ENCODE measurements at places on chromosomes 7 and 10.

- DNase-seq: no peak
These were observed 717.2 kb downstream of the TNS3 start for GRCh38 chr7:46864716-46865115.

GRCh38 chr7:107212725-107213124 lies 43.9 kb downstream of the HBP1 start:
- DNase-seq: no peak

GRCh38 chr7:2517678-2518507 lies 1.7 kb upstream of the LFNG start:
- DNase-seq: no peak

- DNase-seq: no peak
These were observed 7.8 kb downstream of the GARIN1A start for GRCh38 chr7:128679920-128680319.

- peak; percentile 34 for DNase-seq
These were observed 24.5 kb upstream of the SVIL start for GRCh38 chr10:29658984-29659965.

DNA sequence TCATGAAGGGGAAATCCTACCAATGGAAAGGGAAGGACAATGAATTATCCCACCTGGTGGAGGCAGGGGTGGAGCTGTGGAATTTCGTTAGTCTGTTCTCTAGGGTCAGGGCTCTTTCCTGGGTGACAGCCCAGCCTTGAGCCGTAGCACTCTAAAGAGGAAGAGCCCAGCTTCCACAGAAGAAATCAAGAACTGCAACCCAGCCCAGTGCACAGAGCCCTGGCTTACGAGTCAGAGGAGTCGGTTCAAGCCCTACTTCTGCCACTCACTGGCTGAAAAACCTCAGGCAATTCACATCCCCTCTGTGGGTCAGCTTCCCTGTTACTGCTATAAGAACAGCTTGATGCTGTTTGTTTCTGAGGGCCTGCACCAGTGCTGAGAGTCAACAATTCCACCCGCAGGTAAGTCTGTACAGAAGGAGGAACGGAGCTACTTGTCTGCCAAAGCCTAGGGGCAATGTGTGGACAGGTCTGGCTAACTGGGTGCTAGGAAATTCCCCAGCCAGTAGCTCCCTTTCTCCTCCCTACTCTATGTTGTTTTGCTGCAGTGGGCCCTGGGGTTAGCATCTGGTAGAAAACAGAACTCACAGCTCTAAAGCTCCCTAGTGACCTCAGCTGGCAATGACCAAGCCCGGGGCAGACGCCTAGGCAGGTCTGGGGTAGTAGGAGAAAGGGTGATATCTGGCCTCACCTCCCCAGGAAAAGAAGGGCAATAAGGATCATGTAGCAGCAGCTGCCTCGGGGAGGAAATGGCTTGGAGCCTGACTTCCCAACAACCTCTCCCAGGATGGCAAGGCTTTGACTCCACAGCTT lies 3.3 kb downstream of the AVPI1 start:
- no peak for DNase-seq

DNA sequence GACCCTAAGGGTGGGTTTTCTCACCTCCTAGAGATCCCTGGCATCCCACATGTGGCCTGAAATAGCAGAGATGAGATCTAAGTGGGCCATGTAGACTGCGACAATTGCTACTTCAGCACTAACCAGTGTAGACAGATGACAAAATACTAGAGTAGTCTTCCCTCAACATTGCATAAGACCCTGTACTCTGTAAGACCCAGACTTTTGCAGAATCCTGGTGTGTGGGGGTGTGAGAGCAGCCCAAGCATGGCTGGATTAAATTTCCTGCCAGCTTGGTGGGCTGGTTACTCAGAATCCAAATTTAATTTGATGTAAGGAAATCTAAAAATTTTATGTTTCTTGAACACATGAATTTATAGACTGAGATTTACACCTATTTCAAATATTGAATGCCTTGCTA lies 88.3 kb downstream of the ZNF365 start:
- no peak for DNase-seq

- no peak for DNase-seq
These were observed 45.5 kb downstream of the MYOF start for GRCh38 chr10:93436591-93437085.

- DNase-seq: peak; percentile 77
These were observed 37.7 kb downstream of the AGAP3 start for GRCh38 chr7:151123822-151124464.

GRCh38 chr7:82443547-82444219 lies at the start of gene CACNA2D1:
Gene CACNA2D1, minus strand, starts transcription at chr7:82443777.
- no peak for DNase-seq

GRCh38 chr7:137601642-137602041 lies 245.1 kb downstream of the DGKI start:
- DNase-seq: no peak

DNA sequence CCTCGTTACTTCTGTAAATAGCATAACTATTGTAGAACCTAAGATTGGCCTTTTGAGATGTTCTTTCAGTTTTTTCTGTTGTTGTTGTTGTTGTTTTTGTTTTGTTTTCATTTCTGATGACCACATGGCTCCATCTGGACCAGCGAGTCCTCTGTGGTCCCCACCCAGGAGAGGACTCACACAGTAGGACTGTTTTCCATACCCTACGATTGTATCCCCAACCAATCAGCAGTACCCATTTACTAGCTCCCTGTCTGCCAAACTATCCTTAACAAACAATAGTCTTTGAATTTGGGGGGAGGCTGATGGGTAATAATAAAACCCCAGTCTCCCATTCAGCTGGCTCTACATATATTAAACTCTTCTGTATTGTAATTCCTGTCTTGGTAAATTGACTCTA lies 329.5 kb downstream of the SEMA3D start:
- DNase-seq: no peak

DNA sequence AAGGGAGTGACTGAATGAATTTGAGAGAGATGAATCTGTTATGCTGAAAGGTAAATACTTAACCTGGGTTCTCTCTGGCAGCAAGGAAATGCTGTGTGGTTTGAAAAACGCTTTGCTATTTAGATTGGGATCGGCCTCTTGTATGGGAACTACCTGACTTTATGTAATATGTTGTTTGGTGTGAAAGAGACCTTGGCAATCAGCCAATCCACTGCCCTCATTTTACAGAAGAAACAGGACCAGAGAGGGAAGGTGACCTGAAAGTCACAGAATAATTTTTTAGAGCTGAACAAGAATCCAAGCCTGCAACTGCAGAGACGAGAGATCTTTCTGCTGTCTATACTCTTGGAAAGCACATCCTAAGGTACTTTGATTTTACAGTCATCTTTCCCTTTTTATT lies 1.0 kb downstream of the BUD31 start:
- DNase-seq: no peak

DNA sequence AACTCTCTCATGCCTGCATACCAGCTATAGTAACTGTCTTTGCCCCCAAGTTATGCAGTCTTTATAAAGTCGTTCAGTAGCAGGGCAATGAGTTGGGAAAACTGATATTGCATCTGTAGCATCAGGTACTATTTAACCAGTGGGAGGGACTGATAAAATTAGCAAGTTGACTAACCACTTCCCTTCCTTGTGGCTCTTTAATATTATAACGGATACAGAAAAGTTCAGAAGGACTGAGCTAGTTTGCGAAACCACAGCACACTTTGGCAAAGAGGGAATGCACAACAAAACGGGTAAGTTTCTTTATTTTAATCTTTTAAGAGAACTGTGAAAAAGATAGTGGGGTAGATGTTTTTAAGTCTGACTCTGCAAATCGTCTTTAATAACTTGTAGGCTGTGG lies 205.3 kb upstream of the HDAC9 start:
- no peak for DNase-seq

DNA sequence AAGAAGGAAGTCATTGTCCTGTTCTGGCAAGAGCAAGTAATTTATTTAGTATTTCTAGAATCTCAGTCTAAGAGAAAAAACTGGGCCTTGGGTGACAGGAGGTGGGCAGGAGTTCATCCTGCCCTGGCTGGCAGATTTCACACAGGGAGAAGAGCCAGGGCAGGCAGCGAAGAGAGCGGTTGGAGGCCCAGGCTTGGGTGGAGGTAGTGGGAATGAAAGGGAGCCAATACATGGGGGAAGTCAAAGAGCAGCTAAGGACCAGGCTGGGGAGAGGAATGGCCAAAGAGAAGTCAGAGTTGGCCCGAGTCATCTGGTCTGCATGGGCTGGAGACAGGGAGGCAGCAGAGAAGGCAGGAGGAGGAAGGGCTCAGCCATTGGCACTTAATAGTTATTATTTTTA lies 51.4 kb downstream of the HECW1 start:
- DNase-seq: no peak

DNA sequence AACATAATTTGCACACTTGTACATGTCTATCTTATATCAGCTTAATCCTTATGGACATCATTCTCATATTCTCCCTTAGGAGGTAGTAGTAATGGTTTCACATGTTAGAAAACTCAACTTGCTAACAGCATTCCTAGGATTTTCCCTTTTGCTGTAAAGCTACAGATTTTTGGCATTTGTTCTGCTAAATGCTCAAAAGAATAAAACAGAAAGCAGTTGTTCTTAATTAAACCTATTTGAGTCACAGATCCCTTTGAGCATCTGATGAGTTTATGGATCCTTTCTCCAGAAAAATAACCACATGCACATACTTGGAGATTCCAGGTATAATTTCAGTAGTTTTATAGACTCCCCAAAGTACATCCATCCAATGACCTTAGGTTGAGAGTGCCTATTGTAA lies 122.9 kb upstream of the BET1 start:
- DNase-seq: no peak

DNA sequence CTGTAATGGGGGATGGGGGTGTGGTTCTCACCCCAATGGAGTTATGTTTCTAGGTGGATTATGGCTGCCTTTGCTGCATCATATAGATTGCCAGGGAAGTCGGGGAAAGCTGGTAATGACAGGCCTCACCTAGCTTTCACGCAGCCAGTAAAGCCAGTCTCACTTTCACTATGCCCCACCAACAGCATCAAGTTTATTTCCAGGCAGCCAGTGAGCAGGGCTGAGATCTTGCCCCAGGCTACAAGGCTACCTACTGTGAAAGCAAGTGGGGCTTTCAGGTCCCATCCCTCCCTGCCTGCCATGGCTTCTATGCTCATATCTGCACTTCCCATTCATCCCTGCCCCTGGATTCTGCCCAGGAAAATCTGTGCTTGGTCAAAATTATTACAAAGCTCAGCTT lies 61.7 kb upstream of the NXPH1 start:
- DNase-seq: no peak

DNA sequence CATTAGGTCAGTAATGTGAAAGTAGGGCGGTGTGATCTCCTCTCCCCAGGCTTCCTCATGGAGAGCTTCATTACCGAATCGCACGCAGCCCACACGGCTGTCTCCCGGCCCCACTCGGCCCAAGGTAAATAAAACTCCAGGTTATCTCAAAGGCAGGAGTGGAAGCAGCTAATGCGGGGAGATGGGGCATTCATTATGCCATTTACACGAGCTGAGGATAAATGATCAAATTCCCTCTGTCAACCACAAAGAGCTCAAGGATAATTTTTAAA lies 93.5 kb downstream of the ADARB2 start:
- no peak for DNase-seq

- peak; percentile 9 for DNase-seq
These were observed 160.8 kb downstream of the SPAG6 start for GRCh38 chr10:22505911-22506685.

DNA sequence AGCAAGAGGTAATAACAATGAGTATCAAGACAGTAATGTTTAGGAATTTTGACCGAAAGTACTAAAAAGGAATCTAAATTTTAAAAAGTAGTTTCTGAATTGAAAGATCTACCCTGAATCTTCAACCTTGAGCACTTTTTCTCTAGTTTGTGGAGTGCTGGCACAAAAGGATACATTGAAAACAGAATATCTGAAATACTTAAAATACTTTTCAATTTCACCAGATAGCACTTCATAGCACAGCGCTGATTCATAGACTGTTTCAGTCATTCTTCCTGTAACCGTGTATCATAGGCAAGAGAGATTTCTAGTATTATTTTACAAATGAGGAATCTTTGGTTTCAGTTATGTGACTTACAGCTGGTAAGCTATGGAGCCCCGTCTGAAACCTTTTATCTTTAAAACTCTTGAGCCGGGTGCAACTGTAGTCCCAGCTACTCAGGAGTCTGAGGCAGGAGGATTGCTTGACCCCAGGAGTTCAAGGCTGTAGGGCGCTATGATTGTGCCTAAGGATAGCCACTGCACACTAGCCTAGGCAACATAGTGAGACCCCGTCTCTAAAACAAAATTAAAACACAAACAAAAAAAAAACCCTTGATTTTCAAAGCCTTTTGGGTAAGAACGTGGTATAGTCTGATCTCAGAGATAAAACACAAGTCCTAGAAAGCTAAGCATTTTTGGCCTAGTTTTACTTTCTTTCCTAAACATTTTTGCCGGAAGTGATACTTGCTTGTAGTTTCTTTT lies 35.1 kb downstream of the FHIP2A start:
- no peak for DNase-seq

DNA sequence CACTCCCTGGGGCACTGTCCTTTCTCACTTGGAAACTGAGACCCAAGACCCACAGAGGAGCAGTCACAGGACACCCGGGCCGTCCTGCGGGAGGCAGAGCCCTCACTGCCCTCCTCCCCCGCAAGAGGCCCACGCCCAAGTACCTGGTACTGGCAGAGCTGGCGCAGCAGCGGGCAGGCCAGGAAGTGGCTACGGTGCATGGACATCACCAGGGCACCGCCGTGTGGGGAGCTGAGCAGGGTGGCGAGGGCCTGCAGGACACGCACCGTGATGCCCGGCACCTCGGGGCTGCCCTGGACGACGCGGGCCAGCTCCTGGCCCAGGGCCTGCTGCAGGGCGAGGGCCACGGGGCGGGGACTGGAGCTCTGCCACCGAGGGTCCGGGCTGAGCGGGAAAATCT lies 20.0 kb upstream of the MICALL2 start:
- DNase-seq: no peak

- no peak for DNase-seq
These were observed 167.8 kb downstream of the BAMBI start for GRCh38 chr10:28845009-28845682.

DNA sequence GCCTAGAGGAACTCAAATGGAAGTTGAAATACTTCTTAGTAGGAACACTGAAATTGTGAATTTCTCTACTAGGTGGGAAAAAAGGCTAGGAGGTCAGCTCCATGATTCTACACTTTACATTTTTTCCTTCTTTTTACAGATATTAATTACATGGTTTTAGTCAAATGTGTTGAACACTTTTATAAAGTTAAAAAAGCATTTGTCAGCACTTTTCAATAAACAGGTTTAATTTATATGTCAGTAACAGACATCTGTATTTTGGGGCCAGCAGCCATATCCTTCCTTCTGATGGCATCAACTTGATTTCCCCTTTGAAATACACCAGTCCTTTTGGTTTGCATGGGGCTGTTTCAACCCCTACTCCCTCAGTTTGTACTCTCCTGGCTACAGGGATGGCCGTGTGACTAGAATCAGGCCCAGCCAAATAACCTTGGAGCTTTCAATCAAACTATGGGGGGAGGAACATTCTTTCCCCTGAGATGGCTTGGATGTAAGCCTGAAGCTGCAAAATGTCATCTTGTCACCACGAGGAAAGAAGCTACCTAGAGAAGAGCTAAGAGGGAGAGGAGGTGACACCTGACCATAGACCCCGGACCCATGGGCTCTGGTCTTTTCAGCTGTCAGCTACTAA lies 171.0 kb upstream of the NEBL start:
- DNase-seq: no peak

Data from stimulated activated CD4-positive, alpha-beta T cell treated with anti-CD3 and anti-CD28 coated beads, Interleukin-1b, Interleukin-23, amount 100 ng/mL, for 4 hours (primary cell).